Uterus (tissue), 4 donors: ENCODE measurements at places on chromosomes 3 and 15. TPM values are rescaled to one million over a fixed set of nuclear protein-coding genes. Genes with fewer than 3 reads are reported as not detected.
A peak's percentile ranks its signal among the peaks of the same experiment; 100 is the strongest.

LYZL4 gene
- not detected for total RNA-seq

MORC1 gene
- total RNA-seq, result not detected

C3orf52 gene
- 0.51 TPM for total RNA-seq

DNA sequence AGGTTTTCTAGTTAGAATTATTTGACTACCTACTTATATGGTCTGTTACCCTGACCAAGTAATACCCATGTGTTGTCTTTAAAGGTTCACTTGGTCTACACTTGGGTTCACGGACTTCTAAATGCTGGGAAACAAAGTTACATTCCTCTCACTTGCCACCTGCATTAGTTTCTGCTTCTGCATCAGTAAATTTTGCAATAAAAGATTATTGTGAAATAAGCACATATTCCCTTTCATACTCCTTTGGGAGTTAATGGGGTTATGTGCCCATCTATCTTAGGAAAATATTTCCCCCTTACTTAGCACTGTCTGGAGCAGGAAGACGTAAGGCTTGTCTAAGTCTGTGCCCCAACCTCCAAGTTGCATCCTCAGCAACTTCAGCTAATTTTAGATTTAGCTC lies 160.7 kb downstream of the FRMD5 start:
- no peaks in the 10 kb centered on the region for H3K4me1 ChIP-seq
- H3K27ac ChIP-seq, result no peak overlapping the region
- no peak overlapping the region for H3K4me3 ChIP-seq
- DNase-seq, result no peak
- no peaks in the 10 kb centered on the region for H3K27me3 ChIP-seq

DNA sequence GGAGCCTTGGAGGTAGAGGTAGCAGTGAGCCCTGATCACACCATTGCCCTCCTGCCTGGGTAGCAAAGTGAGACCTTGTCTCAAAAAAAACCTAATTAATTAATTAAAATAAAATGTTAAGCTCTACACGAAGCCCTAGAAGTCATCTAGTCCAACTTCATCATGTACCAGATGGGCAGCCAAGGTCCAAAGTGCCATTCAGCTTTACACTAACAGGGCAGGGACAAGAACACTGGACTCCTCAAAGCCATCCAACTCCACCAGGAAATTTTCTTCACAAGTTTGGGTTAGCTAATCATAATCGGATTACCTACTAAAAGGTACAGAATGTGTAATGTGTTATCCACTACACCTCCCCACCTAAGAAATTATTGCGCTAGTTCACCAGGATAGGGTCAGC lies 48.8 kb downstream of the WWTR1 start:
- H3K36me3 ChIP-seq, result no peaks in the 10 kb centered on the region
- H3K4me1 ChIP-seq, result peaks cover 12% of the 10 kb centered on the region
- no peak overlapping the region for H3K4me3 ChIP-seq
- H3K27ac ChIP-seq, result no peak overlapping the region
- no peaks in the 10 kb centered on the region for H3K27me3 ChIP-seq

DNA sequence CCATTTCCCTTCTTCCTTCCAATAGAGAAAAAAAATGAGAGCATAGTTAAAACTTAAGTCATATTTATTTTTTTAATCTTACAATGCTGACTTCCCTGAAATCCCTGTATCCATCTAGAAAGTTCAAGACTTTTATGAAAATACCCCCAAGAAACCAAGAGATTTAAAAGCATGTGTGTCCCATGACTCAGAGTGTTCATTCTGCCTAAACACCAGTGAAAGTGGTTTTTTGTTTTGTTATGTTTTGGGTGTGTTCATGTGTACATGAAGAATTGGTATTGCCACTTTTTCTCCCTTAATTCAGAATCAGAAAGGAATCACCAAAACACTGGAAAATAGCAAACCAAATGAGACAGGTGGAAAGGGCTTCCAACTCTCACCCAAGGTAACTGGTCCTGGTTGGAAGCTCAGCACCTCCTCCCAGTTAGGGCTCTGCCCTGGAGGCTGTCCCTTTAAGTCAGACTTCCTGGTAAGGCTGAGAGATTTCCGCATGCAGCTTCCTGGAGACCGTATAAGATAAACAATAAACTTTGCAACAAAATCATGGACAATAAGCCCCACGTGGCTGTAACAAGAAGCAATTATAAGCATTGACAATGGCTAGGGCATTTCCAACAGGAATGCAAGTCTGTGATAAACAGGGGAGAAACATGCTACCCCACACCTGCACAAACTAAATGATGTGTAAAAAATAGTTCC lies 121.9 kb upstream of the ARHGEF3 start:
- peak overlapping the region; percentile 83 for H3K27ac ChIP-seq
- no peaks in the 10 kb centered on the region for H3K27me3 ChIP-seq
- H3K4me1 ChIP-seq, result peaks cover 15% of the 10 kb centered on the region
- no peak overlapping the region for H3K4me3 ChIP-seq
- no peak for DNase-seq

GRCh38 chr15:68022061-68022460 lies 32.1 kb upstream of the PIAS1 start:
- H3K4me1 ChIP-seq, result no peaks in the 10 kb centered on the region
- no peaks in the 10 kb centered on the region for H3K36me3 ChIP-seq
- no peak overlapping the region for H3K4me3 ChIP-seq
- DNase-seq, result peak; percentile 60
- H3K27me3 ChIP-seq, result no peaks in the 10 kb centered on the region
